ENCODE measurements at places on chromosomes 3 and 15.
A peak's percentile ranks its signal among the peaks of the same experiment; 100 is the strongest.

DNA sequence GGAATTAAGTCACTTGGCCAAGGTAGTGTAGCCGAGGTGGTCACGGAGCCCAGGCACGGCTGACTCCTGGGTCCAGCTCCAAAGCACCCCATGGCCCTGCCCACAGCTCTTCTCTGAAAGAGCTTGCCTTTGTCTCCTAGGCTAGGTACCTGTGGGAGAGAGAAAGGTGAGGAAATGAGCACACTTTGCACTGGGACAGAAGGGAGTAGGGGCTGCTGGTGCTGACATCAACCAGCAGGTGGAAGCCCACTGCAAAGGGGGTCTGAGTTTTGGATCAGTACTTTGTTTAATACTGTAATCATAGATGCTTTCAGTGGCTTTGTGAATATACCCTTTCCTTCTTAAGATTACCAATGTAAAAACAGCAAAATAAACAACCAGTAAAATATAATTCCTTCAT is 128.3 kb upstream of the EIF1B start:
- no peak for DNase-seq

GRCh38 chr15:24146251-24146650 is 459.1 kb upstream of the NDN start:
- DNase-seq = no peak

- DNase-seq = peak; percentile 66
Measured at GRCh38 chr3:174441588-174442301, 417.4 kb upstream of the NAALADL2 start.

- DNase-seq = no peak
Measured at GRCh38 chr3:119627461-119627860, 29.8 kb downstream of the PLA1A start.

GRCh38 chr3:50356553-50356952 is 2.8 kb downstream of the TMEM115 start:
- DNase-seq = no peak

DNA sequence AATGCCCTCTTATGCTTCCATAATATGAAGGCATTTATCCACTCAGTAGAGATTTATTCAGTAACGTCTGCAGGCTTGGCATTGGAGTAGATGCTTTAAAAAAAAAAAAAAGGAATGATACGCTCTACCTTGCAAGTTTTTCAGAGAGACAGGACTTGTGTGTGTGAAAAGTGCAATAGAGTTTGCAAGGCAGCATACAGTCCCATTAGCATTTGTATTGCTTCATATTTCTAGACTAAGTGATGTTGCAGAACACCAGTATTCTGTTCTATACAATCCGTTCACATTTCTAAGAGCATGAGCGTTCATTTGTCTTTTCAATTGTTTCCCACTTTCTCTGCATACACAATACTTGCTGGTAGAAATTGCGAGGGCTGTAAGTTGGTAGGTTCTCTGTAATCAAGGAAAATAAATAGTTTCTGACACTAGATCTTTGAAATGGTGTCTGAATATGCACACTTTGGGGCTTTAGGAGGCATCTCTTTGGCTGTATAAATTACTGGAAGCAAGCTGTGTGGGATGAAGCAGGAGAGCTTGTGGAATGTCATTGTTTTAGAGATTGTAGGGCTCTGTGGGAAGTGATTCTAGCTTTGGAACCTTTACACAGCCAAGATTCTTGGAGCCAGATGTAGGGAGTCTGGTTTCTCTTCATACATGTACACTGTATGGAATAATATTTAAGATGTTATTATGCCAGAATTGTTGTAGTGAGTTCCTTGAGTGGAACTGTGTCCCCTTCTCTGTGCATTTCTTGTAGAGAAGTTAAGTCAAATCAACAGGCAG is 262.7 kb downstream of the FEZF2 start:
- DNase-seq = no peak

- no peak for DNase-seq
Measured at GRCh38 chr3:134796281-134797056, 1.4 kb downstream of the EPHB1 start.

GRCh38 chr3:98739266-98739665 is 23.9 kb upstream of the ST3GAL6 start:
- DNase-seq = no peak

GRCh38 chr3:72697717-72698116 is 150.5 kb downstream of the SHQ1 start:
- DNase-seq = no peak

DNA sequence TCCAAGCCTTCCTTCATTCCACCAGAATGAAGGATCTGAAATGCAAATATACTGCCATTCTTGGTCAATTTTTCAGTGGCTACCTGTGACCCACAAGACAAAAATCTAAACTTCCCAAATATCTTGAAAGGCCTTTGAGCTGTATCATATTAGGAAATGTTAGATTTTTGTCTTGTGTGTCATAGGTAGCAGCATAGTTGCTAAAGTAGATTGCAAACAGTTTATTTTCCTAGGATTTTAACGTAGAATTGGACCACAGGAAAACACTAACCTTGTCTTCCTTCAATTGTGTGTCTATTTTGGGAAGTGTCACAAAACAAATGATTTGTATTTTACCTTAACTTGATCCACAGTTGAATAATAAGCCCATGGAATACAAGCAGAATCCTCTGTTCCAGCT is 42.4 kb downstream of the CP start:
- DNase-seq = no peak

- DNase-seq = no peak
Measured at GRCh38 chr3:134772591-134772990, 22.5 kb upstream of the EPHB1 start.

DNA sequence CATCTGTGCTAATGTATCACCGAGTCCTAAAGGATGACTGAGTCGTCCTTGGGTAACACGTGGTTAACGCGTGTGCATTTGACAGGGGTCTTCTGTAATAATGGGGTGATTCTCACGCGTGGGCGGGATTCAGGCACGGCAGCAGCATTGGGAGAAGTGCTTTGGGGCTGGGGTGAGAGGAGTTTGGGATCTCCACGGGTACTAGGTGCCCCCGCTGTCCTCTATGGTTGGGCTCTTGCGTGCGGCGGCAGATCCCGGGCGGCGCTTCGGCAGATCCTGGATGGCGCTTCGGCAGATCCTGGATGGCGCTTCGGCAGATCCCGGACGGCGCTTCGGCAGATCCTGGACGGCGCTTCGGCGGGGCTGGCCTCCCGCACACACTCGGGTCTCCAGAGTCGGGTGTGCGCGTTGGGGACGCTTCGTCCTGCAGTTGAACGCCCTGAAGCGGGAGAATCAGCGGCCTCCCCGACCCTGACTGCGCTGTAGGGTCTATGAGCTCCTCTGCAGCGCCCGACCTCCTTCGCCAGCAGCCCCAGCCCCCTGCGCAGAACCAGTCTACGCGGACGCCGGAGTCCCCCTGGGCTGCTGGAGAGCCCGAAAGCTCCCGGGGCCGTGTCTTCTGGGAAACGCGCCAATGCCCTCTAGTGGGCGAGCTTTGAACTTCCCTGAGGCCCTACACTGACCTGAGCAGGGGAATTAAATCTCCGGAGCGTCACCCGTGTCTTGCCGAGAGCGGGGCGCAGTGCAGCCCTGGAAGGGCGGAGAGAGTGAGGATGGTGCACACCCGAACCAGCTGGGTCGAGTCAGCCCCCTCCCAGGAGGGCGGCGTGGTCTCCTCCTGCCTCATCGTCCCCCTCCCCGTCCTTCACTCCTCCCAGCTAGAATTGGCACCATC is 48.1 kb upstream of the EPHB3 start:
- peak; percentile 95 for DNase-seq

- no peak for DNase-seq
Measured at GRCh38 chr3:190053919-190054672, 66.6 kb downstream of the P3H2 start.

GRCh38 chr3:16398648-16399047 is 114.9 kb downstream of the RFTN1 start:
- no peak for DNase-seq

- DNase-seq = peak; percentile 82
Measured at GRCh38 chr3:185253645-185254410, at the start of gene EHHADH. Gene EHHADH, minus strand, starts transcription at chr3:185254049. Its CDS starts 27 bp downstream, at chr3:185254022.

- no peak for DNase-seq
Measured at GRCh38 chr3:114376516-114377185, 82.8 kb downstream of the TIGIT start.

Measured in NCI-H2081 (cell line).